ENCODE measurements at places on chromosomes 5 and 9. TPM values are rescaled to one million over a fixed set of nuclear protein-coding genes. Genes with fewer than 3 reads are reported as not detected.

PDE4D gene
- total RNA-seq: 102 TPM

TLR4 gene
- not detected for total RNA-seq

SARDH gene
- 1.1 TPM for total RNA-seq

ERGIC1 gene
- 53.1 TPM for total RNA-seq

EGFLAM gene
- total RNA-seq: not detected

CCL21 gene
- total RNA-seq: not detected

IFNB1 gene
- total RNA-seq: not detected

BARX1 gene
- 0.52 TPM for total RNA-seq

SUSD3 gene
- total RNA-seq: 29.7 TPM

CEL gene
- total RNA-seq: 2.1 TPM
